ENCODE measurements at places on chromosomes 4 and X.

DNA sequence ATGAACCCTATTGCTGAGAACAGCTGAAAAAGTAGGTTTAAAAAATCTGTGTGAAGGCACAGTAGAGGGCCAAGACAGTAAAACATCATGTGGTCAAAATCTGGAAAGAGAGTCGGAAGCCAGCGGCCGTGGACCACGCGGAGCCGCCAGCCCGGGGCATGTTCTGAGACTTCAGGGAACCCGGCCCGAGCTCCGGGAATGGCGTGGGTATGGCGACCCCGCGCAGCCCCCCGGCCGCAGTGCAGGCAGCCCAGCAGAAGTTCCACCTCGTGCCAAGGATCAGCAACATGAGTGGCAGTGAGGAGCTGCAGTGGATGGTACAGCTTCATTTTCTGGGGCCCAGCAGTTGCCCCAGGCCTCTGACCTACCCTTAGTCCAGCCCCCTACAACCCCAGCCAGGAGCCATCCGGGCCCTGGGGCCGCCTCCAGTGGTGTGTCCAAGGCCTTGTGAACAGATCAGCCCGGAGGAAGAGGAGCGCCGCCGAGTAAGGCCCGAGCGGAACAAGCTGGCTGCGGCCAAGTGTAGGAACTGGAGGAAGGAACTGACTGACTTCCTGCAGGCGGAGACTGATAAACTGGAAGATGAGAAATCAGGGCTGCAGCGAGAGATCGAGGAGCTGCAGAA is 94.2 kb downstream of the LARP1B start:
- DNase-seq: no peak

- no peak for DNase-seq
These were observed 94.5 kb downstream of the RAPGEF2 start for GRCh38 chr4:159197260-159197884.

DNA sequence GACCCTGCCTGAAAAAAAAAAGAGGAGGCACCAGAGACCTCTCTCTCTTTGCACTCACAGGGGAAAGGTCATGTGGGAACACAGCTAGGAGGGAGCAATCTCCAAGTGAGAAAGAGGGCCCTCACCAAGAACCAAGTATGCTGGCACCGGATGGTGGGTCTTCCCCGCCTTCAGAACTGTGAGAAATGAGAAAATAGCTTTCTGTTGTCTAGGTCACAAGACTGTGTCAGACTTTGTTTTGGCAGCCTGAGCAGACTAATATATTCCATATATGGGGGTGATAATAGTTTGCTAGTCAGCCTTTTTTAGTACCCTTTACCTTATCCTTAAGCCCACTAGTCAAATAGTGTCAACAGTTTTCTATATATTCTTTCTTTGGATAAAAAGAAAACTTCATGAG is 193.0 kb downstream of the TRIML1 start:
- DNase-seq: no peak

DNA sequence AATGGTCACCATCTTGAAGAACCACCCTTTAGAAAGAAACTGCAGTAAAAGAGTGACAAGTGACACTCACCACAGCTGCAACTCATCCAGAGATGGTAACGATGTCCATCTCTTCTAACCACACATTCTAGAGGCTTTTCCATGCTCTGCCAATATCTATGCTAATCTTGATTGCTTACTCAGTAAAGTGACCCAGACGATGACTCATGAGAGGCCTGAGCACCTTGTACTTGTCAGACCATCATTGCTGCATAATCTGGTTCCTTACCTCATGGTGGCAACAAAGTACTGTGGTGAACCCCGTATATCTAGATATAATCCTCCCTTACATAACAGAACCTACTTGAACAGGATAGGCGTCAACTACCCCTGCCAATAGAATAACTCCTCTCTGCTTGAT is 75.6 kb downstream of the CCNG2 start:
- DNase-seq: no peak

DNA sequence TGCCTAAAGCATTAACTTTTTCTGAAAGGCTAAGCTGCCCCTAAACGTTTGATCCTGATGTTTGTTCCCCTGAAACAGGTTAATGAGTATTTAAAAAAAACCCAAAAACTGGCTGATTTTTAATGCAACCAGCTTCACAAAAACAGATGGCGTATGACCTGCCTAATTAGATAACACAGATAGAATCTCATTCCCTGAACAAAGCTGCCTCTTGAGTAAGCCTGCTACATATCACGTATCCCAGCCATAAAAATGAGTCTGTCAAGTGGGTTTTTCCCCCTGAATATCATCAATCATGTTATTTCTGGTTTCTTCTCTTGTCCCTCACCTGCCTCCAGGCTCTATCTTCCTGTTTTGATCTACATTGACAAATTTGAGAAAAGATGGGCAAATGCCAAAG is 154.2 kb upstream of the FAM9B start:
- no peak for DNase-seq

GRCh38 chr4:182126096-182126495 is 117.1 kb upstream of the TENM3 start:
- no peak for DNase-seq

DNA sequence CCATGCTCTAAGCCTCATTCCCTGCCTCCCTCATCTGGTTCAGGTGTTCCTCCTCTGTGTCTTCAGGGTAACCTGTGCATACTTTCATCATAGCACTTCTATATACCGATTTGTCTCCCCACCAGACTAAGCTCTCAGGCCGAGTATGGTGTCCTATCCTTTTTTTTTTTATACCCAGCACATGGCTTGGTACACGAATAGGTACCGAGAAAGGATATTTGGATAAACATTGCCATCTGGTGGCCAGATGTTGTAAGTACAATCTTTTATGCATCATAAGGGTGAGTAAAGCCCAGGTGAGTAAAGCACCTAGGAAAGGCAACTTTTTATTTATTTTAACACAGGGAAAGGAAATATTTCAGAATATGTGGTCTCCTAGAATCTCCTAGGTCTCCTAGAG is 68.4 kb downstream of the MID2 start:
- no peak for DNase-seq

DNA sequence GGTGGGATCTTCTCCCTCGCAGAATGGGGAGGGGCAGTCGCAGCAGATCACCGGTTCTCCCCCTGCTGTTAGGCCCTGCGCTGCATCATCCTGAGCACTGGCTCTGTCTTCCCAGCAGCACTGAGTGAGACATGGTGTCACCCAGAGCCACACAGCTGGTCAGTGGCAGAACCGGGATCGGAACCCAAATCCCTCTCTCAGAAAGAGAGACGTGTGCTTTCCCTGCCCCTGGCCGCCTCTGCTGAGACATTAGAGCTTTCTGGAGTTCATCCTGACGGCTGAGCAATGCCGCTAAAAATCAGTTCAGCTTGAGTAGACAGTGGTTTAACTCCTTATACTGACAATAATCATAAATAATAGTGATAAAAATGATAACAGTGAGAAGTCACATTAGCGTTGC is 87.9 kb downstream of the EVC start:
- no peak for DNase-seq

DNA sequence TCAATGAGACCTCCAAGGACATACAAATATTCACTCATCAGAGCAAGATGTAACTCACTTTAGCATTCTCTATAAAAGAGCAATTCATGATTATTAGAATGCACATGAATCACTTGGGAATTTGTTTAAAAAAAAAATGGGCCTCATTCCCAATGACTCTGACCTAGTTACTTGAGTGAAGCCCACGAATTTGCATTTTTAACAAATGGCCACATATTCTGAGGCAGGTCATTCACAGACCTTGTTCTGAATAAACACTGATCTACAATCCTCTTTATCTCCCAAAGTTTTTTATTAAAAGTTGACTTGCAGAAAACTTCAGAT is 255.1 kb upstream of the VEGFC start:
- DNase-seq: no peak

- no peak for DNase-seq
These were observed 436.6 kb downstream of the C4orf33 start for GRCh38 chr4:129532573-129532972.

GRCh38 chr4:107210450-107211239 is 174.5 kb upstream of the DKK2 start:
- no peak for DNase-seq

DNA sequence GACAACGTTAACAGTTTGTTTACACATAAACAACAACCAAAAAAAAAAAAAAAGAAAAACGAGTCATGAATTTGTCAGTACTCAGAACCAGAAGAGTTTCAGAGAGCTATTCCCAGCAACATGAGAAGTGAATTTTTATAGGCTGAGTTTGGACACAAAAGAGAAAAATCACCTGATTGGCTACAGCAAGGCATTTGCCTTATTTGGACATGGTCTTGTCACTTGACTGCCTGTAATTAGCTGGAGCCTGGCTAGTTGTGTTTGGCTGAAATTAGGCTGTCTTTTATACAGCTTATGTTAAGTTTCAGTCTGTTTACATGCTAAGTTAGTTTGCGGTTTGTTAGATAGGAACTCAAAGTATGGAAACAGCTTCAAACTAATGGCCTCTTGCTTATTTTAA is 880 bp upstream of the TEX13A start:
- no peak for DNase-seq

- DNase-seq: no peak
These were observed 17.9 kb downstream of the CNOT6L start for GRCh38 chr4:77801260-77801608.

DNA sequence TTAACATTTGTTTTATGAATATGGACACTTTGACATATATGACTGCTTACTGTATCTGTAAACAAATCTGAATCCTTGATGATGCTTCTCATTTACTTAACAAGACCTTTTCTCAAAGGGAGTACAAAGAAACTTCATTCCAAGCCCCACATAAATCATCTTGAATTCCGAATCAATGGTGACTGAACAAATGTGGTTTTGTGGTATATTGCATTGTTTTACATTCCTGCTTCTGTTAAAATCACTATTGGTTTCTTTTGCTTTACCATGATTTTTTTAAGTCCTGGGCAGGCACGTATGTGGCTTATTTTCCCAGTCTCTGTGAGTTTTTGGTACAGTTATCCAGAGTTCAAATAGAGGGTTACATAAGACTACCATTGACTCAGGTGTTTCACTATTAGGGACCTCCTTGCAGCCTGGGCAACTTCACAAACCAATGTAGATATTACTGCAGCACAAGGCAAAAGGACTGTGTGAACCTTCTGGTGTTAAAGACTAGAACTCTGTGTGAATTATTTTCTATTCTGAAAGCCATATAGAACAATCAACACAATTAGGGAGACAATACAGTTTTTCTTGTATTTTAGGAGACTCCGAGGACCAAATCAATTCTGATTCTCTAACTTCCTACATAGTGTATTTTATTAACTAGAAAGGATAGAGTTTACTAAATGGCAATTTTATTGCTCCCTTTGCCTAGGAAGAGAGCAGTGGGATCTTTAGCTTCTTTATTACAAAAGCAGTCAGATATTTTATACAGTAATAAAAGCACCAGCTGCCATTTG is 196.4 kb downstream of the GALNTL6 start:
- no peak for DNase-seq

DNA sequence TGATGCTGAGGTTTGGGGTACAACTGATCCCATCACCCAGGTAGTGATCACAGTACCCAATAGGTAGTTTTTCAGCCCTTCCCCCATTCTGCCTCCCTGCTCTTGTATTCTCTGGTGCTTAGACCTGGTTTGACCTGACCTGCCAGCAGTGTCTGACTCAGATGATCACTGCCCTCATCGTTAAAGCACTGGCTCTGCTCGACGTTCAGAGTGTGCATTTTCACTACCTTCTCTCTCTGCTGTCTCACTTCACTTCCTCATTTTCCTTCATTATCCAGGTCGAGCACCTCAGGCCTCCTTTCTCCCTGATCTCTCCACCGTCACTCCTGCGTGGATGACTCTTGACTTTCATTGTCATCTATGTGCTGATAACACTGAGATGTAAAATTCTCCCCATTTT is 83.6 kb downstream of the PARM1 start:
- no peak for DNase-seq

- no peak for DNase-seq
These were observed 195.2 kb upstream of the STK26 start for GRCh38 chrX:131827935-131828334.

DNA sequence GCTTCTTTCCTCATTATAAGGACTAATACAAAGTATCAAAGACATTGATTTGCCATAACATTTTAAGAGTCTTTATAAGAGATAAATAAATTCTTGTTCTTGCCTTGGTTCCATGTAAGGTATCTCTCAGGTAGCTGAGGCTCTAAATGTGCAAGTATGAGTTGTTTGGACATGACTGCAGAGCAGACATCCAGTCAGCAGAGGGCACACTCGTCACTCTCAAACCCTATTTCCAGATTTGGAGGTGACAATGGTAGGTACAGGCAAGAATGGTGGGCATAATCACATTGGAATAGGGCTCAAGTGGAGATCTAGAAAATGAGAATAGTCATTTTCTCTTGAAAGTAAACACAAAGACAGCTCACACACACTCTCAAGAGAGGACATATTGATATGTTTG is 133.3 kb upstream of the ZIC3 start:
- DNase-seq: no peak

- DNase-seq: no peak
These were observed 50.0 kb upstream of the PCDH7 start for GRCh38 chr4:30670206-30670605.

GRCh38 chr4:3471098-3471760 is 8.1 kb downstream of the DOK7 start:
- no peak for DNase-seq

- DNase-seq: no peak
These were observed 593.5 kb downstream of the BCOR start for GRCh38 chrX:39504227-39504626.

- DNase-seq: no peak
These were observed 394.6 kb downstream of the TECRL start for GRCh38 chr4:64014647-64015046.

DNA sequence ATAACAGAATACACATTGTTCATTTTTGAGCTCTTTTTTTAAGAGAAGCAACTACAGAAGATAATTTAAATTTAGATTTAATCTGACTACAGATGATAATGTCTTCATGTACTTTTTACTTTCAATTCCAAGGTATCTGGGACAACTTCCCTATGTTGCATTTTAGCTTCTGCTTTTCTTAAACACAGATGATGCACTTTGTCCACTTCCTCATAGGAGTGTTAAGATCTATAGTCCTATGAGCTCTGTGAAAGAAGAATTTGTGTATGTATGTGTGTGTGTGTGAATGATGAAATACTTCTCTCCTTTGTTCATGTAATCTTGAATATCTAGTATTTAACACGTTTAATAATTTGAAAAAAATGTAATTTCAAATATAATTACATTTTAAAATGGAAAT is 5.3 kb upstream of the FHIP1A start:
- no peak for DNase-seq

DNA sequence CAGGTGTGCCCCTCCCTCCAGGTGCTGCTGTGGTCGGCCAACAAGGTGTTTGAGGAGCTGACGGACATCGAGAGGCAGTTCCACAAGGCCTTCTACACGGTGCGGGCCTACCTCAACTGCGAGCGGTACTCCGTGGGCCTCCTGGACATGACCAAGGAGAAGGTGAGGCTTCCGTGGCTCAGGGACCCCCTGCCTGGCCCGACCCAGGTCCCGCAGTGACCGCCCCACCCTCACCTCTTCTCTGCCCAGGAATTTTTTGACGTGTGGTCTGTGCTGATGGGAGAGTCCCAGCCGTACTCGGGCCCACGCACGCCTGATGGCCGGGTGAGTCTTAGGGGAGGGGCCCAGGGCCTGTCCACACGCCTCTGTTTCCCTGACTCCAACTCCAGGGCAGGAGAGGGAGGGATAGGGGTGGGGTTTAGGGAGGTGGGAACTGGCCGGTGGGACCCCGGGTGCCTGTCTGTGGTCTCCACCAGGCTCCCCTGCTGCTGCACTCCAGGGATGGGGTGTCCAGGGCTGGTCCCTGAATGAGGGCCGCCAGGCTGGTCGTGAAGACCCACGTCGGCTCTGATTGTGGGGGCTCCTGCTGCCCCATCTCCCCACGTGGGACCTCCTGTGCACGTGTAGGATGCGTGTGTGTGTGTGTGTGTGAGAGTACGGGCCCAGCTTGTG is 20.1 kb downstream of the ATP5ME start:
- DNase-seq: no peak

- no peak for DNase-seq
These were observed 51.8 kb downstream of the RBPJ start for GRCh38 chr4:26372525-26373172.
